AG09319 (cell line): ENCODE measurements at places on chromosomes 11 and 22.

DNA sequence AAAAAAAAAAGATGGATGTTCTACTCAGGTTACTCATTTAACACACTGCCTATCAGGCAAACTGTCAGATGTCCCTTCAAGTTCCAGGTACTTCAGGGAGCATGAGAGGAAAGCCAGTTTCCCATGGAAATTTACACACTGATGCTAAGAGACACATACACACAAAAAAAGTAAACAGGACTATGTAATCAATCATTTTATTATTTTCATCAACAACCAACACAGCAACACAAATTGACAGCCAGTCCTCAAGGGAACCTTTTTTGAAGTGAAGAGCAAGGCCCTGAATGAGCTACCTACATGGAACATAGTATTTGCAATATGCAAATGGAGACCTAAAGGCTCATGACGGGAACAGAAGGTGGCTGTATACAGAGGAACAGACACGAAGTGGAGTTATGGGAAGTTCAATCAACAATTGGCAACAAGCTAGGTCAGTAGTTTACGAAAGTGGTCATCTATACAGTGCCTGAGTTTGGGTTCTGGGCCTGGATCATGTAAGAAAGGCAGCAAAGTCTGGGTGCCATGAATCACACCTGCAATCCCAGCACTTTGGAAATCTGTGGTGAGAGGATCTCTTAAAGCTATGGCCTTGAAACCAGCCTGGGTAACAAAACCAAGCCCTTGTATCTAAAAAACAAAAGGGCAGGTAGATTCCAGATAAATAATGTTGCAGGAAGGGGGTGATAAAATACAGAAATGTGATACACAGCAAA, 12.6 kb upstream of the WDR74 start:
- no peak for DNase-seq

DNA sequence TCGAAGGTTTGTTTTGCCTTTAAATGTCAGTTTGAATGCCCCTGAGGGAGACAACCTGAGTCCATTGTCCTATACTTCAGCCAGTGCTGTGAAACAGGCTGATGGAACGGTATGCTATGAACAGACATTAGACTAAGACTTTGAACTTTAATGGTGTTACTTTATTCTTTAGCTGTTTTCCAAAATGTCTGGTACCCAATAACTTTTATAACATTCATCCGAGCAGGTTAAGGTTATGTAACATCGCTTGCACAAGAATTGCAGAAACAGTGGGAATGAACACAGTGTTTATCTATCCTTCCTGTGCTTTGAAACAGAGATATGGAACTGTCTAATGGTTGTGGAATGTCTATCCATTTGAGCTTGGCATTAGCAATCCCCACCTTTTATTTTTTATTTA, 12.5 kb upstream of the PTS start:
- DNase-seq = no peak

GRCh38 chr22:44390613-44390970, 77.8 kb upstream of the SHISAL1 start:
- DNase-seq = no peak

GRCh38 chr11:47980088-47980906, at the start of gene PTPRJ:
TSS of gene PTPRJ (plus strand) at chr11:47980559. CDS start at chr11:47980913, 354 bp downstream.
- DNase-seq = no peak

GRCh38 chr11:3840004-3840869, 522 bp downstream of the RHOG start:
- no peak for DNase-seq

- DNase-seq = peak; percentile 73
These were observed 176.5 kb upstream of the POU2AF2 start for GRCh38 chr11:111069066-111069465.

- no peak for DNase-seq
These were observed 12.7 kb upstream of the CYP2R1 start for GRCh38 chr11:14904745-14905103.

GRCh38 chr11:65539744-65540289, 14.9 kb downstream of the SCYL1 start:
- DNase-seq = no peak

DNA sequence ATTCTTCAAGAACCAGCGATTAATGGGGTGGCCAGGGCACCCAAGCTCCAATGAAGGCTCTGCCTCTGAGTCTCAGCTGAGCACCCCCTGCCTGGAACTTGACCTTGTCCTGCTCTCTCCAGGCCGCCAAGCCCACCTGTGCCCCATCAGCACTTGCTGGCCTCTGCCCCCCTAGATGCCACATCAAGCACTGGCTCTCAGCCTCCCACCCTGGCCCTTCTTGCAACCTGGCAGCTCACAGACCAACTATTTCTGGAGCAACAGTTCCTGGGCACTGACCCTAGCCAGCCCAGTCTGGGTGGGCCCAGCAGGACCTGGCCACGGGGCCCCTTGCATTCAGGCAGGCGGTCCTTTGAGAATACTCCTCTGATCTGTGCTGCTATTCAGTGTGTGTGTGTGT, 98.8 kb upstream of the PITPNB start:
- no peak for DNase-seq

DNA sequence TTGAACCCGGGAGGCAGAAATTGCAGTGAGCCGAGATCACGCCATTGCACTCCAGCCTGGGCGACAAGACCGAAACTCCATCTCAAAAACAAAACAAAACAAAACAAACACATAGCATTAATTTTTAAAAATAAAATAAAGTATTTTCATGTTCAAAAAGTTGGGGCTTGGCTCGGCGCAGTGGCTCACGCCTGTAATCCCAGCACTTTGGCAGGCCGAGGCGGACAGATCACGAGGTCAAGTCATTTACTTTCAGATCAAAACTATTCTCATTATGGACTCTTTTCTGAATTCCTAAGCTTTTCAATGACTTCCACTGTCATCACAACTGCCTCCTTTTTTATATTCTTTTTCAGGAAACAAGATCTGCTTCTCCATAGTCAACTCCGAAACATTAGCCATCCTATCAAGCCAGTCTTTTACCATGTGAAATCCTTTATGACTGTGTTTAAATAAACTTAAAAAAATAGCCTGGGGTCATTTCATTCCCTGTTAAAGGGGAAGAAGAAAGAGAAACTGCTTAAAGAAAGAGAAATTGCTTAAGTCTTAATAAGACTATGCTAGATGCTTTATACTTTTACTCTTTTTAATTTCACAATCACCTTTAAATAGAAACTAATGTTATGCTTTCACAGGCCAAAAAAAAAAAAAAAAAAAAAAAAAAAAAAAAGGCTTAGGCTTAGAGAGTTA, 13.1 kb upstream of the CHRNA10 start:
- DNase-seq = no peak

DNA sequence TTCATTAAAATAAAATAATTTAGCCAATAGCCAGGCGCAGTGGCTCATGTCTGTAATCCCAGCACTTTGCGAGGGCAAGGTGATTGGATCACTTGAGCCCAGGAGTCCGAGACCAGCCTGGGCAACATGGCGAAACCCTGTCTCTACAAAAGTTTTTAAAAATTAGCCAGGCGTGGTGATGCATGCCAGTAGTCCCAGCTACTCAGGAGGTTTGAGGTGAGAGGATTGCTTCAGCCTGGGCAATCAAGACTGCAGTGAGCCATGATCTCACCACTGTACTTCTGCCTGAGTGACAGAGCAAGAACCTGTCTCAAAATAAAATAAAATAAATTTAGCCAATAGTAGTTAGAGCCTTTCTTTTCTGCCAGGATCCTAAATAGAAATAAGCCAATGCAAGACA, 12.2 kb downstream of the HPS5 start:
- DNase-seq = no peak

DNA sequence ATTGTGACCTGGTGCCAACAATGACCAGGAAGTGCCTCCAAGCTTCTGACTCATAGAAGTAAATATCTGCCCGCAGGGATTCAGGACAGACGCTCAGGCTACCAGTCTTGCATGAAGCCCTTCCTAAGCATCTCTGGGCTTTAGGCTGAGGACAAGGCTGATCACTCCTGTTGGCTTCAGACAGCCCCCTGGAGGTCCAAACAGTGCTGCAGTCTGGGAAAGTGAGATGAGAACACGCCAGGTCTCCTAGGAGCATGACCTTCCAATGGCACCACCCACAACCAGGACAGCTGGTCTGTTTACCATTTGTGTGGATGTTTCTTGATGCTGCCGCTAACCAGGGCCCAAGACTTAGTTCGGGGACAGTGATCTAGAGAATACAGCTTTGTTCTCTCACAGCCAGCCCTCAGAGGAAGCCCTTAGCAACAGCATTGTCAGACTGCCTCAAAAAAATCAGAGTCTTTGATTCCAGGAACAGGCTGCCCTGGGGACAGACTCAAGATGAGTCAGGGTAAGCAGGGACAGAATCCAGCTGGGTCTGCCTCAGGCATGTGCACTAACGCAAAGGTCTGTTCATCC, 111.2 kb downstream of the ZNF280B start:
- no peak for DNase-seq

GRCh38 chr11:117793583-117793982, 3.4 kb downstream of the DSCAML1 start:
- no peak for DNase-seq

DNA sequence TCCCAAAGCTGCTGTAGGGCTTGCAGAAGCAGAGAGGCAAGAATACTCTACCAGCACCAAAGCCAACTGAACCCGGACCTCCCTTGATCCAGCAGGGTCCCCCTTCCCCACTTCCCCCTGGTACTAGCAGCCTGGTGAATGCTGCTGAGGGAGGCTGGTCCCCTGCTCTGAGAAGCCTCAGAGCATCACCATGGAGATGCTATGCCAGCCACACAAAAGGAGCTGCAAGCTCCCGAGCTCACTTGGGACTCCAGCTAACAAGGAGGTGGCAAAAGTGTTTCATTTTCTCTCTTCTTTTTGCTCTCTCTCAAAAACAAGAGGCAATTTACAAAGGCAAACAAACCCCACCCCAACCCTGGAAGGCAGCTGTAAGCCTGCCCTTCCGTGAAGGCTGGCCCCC, 509.8 kb downstream of the BUD13 start:
- no peak for DNase-seq

GRCh38 chr11:21646351-21646750, 546.5 kb upstream of the ANO5 start:
- no peak for DNase-seq

DNA sequence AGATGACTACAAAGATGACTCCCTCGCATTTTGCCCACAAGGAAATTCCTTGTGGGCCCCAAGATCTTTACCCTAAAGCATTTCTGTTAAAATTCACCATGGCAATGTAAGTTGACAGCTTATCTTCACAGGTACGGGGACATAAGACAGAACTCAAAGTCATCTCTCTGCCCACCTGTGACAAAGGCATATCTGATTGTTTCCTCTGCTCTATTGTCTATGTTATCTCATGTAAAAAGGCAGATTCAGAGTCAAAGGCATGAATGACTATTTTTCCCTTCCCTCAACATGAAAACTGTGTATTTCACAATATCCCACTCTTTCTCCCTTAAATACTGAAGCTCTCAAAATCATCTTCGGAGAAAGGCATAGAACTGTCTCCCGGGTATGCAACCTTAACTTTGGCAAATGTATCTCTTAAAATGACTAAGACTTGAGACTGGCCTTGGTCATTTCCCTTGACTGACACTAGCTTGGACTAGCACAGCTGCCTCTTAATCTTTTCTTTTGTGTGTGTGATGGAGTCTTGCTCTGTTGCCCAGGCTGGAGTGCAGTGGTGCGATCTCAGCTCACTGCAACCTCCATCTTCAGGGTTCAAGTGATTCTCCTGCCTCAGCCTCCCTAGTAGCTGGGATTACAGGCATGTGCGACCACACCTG, 103.2 kb downstream of the MICAL3 start:
- DNase-seq = no peak

- DNase-seq = no peak
These were observed 24.1 kb downstream of the ADAMTS15 start for GRCh38 chr11:130472434-130472961.

DNA sequence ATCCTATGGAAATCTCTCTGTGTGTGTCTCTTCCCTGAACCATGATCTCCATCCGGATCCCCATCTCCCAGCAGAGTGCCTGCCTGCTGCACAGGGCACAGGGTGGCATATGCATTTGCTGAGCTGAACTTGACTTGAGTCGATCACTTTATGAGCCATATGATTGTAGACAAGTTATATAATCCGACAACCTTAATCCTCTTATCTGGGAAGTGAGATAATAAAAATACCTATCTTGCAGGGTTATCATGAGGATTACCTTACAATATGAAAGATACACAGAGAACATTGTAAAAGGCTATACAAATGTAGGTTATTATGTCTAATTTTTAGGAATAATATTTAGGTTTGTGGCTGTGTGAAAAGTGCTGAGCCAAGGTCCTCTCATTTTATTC, 124.5 kb downstream of the ST3GAL4 start:
- no peak for DNase-seq

GRCh38 chr11:109791337-109791736, 301.9 kb upstream of the ZC3H12C start:
- no peak for DNase-seq

- no peak for DNase-seq
These were observed 64.0 kb downstream of the SOX6 start for GRCh38 chr11:16292167-16292859.

DNA sequence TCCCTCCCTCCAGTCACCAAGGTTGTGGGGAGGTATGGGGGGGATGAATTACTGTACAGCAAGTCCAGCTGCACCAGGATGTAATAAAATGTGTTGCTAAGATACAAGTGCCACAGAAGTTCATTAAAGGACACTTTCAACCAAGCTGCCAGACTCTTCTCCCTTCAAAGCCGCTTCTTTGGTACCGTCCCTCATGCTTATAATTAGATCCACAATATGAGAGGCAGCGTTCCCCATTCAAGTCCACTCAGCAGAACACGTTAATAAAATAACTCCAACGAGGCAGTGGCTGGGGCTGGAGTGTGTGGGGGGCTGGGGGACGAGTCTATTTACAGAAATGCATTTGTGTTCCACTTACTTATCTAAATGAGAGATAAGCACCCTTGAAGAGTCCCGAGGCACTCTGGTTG, 14.7 kb downstream of the PHF21B start:
- no peak for DNase-seq

- no peak for DNase-seq
These were observed 19.0 kb upstream of the RASSF10 start for GRCh38 chr11:12990162-12990480.

DNA sequence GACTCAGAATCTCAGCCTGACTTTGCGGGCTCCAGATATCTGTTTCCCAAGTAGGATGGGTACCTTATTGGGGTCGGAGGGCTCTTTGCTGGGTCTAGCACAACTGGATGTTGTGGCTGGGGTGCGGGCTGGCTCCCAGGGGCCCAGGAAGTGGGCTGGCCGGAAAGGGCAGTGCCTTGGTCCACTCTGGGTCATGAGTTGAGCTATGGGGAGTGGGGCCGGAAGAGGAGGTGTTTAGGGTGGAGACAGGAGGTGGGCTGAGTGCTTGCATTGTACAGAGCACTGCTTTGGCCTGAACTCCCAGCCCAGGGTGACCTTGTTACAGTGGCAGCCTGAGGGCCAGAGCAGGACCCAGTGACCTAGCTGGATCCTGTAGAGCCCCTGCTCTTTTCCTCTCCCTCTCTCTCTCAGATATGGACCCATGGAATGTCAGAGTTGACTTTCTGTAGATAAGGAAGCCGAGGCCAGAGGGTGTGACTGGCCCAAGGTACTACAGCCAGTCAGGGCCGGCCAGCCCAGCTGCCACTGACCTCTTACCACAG, 13.2 kb downstream of the PHLDB1 start:
- DNase-seq = no peak

GRCh38 chr11:75632450-75632849, 36.4 kb downstream of the MAP6 start:
- no peak for DNase-seq

GRCh38 chr11:61139387-61139786, 21.8 kb downstream of the VPS37C start:
- DNase-seq = no peak
